Activated CD8-positive, alpha-beta memory T cell treated with anti-CD3 and anti-CD28 coated beads for 1 hour (primary cell): ENCODE measurements at places on chromosomes 4 and X.

- DNase-seq: no peak
Observed at GRCh38 chr4:154709550-154709949, 34.2 kb upstream of the LRAT start.

GRCh38 chr4:56115898-56116297 lies 167.2 kb downstream of the CEP135 start:
- DNase-seq: no peak

- DNase-seq: no peak
Observed at GRCh38 chrX:152202886-152203285, 64.5 kb upstream of the MAGEA10 start.

- DNase-seq: no peak
Observed at GRCh38 chr4:10925996-10926395, 241.4 kb upstream of the CLNK start.

DNA sequence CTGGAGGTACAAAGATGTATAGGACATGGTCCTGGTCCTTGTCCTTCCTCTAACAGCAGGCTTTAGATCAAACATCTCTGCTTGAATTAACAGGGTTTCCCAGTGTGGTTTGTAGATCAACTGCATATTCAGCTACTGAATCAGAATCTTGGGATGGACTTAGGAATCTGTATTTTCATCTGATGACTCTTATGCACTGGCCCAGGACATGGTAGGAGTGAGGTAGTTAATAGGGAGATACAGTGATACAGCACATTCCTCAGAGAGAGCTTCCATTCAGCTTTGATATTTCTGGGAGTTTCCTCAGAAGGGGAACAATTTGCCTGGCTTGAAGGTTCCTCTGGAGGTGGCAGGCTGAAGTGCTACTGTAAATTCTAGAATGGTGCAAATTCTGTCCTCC lies 203.1 kb downstream of the LARP7 start:
- DNase-seq: no peak

GRCh38 chrX:8846266-8846665 lies 45.1 kb upstream of the FAM9A start:
- DNase-seq: no peak
